A673 (cell line): ENCODE measurements at places on chromosomes 1 and 21.

DNA sequence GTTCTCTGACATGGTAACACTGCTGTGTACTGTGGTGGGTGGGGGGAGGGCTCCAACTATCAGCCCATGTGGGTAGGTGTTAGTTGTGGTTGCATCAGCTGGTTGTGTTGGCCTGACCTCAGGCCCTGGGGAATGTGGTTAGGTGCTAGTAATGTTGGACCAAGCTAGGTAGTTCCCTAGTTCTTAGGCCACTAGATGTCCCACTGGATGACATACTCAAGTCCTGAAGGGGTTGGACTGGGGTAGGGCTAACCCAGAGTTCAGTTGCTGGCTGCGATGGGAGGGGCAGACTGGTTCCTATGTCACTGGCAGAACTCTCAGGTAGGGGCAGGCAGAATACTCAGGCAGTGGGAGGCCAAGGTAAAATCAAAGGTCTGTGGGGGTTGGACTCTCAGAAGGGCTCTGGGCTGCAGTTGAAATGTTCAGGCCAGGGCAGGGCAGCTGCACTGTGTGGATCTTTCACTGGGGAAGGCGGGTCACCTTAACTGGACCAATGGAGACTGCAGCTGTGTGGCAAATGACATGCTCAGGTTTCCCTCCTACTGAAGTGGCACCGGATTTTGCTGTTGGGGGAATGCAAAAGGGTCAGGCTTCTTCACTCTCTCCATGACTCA is 870.7 kb downstream of the LRRIQ3 start:
- no peaks in the 10 kb centered on the region for H3K27me3 ChIP-seq
- no peaks in the 10 kb centered on the region for H3K36me3 ChIP-seq
- H3K27ac ChIP-seq = no peak overlapping the region
- DNase-seq = no peak
- no peaks in the 10 kb centered on the region for H3K4me1 ChIP-seq

GRCh38 chr1:45266151-45266801 is 59.9 kb upstream of the ZSWIM5 start:
- H3K27me3 ChIP-seq = peaks cover 3% of the 10 kb centered on the region
- no peaks in the 10 kb centered on the region for H3K4me1 ChIP-seq
- no peak overlapping the region for H3K4me3 ChIP-seq
- H3K27ac ChIP-seq = no peak overlapping the region

- no peak for DNase-seq
- no peaks in the 10 kb centered on the region for H3K27me3 ChIP-seq
- H3K4me1 ChIP-seq = no peaks in the 10 kb centered on the region
Observed at GRCh38 chr1:237316352-237316751, 274.4 kb downstream of the RYR2 start.

DNA sequence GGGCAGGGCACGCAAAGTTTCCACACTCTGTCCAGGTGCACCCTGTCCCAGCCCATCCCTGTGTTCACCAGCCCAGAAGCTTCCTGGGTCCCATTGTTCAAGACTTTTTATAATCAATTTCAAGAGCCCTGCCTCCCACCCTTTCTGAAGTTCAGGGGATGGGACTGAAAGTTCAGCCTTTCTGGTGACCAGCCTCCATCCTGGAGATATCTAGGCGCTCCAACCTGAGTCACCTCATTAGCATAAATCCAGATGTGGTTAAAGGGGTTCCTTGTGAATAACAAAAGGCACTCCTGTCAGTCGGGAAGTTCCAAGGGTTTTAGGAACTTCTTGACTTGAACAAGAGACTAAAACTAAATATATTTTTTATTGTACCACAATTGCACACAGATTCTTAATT is 48.4 kb upstream of the RAP1A start:
- H3K36me3 ChIP-seq = no peaks in the 10 kb centered on the region
- H3K27me3 ChIP-seq = no peaks in the 10 kb centered on the region
- H3K4me1 ChIP-seq = no peaks in the 10 kb centered on the region
- no peak for DNase-seq

- H3K36me3 ChIP-seq = no peaks in the 10 kb centered on the region
- no peaks in the 10 kb centered on the region for H3K27me3 ChIP-seq
- peaks cover 35% of the 10 kb centered on the region for H3K4me1 ChIP-seq
- no peak overlapping the region for H3K27ac ChIP-seq
Observed at GRCh38 chr1:15882665-15883064, 35.2 kb downstream of the SPEN start.

- H3K27me3 ChIP-seq = no peaks in the 10 kb centered on the region
- H3K4me3 ChIP-seq = no peak overlapping the region
- H3K36me3 ChIP-seq = no peaks in the 10 kb centered on the region
- no peak for DNase-seq
- H3K4me1 ChIP-seq = no peaks in the 10 kb centered on the region
- H3K27ac ChIP-seq = no peak overlapping the region
Observed at GRCh38 chr1:205076245-205076761, 8.0 kb downstream of the TMEM81 start.

DNA sequence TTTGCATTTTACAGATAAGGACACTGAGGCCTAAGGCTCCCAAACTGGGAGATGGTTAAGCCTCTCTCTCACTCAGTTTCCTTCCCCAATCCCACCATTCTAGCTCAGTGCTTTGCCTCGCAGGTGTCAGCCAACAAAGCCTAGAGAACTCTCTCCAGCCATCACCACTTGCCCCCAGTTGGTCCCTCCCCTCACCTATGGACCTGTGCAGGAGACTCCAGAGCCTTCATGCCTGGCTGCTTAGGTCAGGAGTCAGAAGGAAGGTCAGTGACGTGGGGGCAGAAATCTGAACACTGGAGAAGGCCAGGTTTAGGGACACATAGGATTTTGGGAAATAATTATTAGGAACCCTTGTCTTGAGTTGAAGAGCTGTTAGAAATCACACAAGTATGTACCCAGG is 295.3 kb downstream of the PTPRU start:
- no peak overlapping the region for H3K27ac ChIP-seq
- H3K4me3 ChIP-seq = no peak overlapping the region
- DNase-seq = no peak
- H3K4me1 ChIP-seq = no peaks in the 10 kb centered on the region
- H3K27me3 ChIP-seq = peaks cover 25% of the 10 kb centered on the region

GRCh38 chr1:242641461-242641860 is 117.0 kb upstream of the PLD5 start:
- DNase-seq = peak; percentile 8
- H3K4me3 ChIP-seq = no peak overlapping the region
- H3K4me1 ChIP-seq = no peaks in the 10 kb centered on the region
- H3K36me3 ChIP-seq = no peaks in the 10 kb centered on the region
- H3K27me3 ChIP-seq = no peaks in the 10 kb centered on the region
- no peak overlapping the region for H3K27ac ChIP-seq

DNA sequence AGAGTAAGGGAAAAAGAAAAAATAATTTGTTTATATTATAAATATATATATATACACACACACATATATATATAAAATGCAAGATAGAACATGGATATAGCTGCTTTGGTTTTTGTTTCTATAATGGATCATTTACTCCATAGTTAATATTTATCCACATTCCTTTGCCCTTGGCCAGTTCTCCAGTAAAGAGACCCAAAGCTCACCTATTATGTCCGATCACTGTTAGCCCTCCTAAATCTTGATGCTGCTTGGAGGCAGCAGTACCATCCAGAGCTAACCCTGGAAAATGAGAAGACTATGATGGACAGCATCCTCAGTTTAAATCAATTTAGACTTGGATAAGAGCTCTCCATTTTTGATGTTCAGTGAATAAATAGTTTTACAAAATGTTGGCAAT is 407.7 kb downstream of the PLPP3 start:
- no peaks in the 10 kb centered on the region for H3K4me1 ChIP-seq
- H3K36me3 ChIP-seq = no peaks in the 10 kb centered on the region
- H3K27ac ChIP-seq = no peak overlapping the region

DNA sequence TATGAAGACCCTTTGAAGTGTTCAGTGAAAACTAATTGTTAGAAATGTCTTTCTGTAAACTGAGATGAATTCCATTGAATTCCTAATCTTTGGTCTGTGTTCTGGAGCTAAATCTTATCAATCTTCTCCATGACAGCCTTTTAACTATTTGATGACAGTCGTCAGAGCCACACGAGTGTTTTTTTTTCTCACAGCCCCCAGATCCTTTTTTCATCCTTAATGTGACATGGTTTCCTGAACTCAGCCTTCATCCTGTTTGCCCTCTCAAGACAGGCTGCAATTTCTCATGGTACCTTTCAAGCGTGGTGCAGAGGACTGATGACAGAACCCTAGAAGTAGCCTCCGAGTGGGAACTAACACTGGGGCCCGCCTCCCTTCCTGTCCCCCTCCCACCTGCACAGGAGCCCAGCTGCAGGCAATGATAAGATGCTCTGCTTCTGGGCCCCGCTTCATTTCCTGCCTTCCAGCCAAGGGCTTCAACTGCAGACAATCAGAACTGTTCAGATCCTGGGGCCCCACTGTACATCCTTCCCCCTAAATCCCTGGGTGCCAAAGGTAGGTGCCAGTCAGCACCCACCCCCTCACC is 114.6 kb upstream of the VAV3 start:
- no peaks in the 10 kb centered on the region for H3K27me3 ChIP-seq
- H3K36me3 ChIP-seq = no peaks in the 10 kb centered on the region
- H3K4me3 ChIP-seq = no peak overlapping the region
- no peak for DNase-seq
- H3K4me1 ChIP-seq = no peaks in the 10 kb centered on the region
- no peak overlapping the region for H3K27ac ChIP-seq

DNA sequence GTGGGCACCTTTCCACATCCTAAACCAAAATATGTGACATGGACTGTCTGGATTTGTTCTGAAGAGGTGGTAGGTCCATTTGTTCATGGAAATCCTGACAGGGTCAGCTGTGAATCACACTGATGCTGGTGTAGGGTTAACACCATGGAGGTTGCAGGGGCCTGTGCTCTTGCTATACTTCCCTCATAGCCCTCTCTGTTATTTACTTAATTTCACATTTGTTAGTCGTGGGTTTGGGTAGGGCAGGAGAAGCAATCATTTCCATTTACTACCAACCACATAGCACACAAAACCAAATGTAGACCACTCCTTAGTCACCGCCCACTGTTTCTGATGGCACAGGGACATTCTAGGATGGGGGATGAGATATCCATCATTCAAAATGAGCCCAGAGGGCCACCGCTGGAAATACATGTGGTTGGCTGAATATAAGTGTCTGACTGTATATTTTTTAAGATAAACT is 61.8 kb upstream of the POU2F1 start:
- no peaks in the 10 kb centered on the region for H3K27me3 ChIP-seq
- peaks cover 19% of the 10 kb centered on the region for H3K4me1 ChIP-seq
- H3K4me3 ChIP-seq = no peak overlapping the region

DNA sequence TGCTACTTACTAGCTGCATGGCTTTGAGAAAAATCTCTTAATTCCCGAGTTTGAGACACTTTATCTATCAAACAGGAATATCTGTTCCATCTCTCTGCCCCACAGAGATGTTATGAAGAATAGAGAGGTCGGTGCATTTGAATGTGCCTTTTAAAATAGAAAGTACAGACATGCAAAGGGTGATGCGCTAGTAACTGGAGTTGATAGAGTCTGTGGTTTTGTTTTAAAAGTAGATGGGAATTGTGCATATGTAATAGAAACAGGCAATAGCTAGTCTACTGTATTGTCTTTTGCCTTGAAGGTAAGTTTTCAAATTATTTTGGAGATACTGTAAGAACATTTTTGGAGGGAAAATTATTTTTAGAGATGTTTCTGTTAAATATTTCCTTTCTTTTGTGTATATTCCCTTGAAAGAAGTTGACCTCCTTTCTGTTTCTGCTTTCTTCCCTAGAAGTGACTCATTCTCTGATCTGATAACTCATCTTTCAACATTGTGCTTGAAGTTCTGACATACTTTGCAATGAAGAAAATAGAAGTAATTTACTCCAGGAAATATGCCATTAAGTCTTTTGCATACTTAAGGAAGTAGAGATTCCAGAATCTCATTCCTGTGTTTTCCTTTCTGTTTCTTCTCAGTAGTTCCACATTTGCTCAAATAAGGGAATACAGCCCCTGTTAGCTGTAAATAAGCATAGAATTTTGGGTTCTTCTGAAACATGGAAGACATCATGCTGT is 151.6 kb downstream of the SDCCAG8 start:
- peak; percentile 59 for DNase-seq
- no peak overlapping the region for H3K4me3 ChIP-seq
- no peaks in the 10 kb centered on the region for H3K27me3 ChIP-seq
- peaks cover 7% of the 10 kb centered on the region for H3K4me1 ChIP-seq

DNA sequence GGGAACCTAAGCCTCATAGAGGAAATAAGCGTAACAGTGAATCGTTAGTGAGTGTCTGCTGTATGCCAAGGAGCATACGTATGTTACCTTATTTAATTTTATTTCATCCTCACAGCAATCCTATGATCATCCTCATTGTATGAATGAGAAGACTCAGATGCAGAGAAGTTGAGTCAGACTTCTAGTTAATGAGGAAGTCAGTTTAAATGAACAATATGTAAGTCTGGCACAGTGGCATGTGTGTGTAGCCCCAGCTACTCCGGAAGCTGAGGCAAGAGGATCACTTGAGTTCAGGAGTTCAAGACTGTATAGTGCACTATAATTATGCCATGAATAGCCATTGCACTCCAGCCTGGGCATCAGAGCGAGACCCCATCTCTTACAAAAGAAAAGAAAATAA is 148.0 kb downstream of the ZZZ3 start:
- DNase-seq = no peak
- H3K4me1 ChIP-seq = peaks cover 6% of the 10 kb centered on the region
- H3K4me3 ChIP-seq = no peak overlapping the region
- H3K27ac ChIP-seq = no peak overlapping the region
- H3K36me3 ChIP-seq = no peaks in the 10 kb centered on the region
- H3K27me3 ChIP-seq = no peaks in the 10 kb centered on the region

DNA sequence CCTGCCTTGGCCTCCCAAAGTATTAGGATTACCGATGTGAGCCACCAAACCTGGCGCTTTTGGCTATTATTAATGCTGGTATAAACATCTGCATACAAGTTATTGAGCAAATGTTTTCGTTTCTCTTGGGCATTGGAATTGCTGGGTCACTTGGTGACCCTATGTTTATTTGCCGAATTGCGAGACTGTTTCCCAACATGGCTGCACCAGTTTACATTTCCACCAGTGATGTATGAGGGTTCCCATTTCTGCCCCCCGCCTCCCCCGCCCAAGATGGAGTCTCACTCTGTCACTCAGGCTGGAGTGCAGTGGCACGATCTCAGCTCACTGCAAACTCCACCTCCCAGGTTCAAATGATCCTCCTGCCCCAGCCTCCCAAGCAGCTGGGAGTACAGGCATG is 20.9 kb downstream of the SFPQ start:
- no peak overlapping the region for H3K4me3 ChIP-seq

GRCh38 chr1:165284454-165284853 is 72.1 kb downstream of the LMX1A start:
- H3K4me1 ChIP-seq = peaks cover 46% of the 10 kb centered on the region
- no peak overlapping the region for H3K4me3 ChIP-seq
- H3K27ac ChIP-seq = no peak overlapping the region
- DNase-seq = peak; percentile 63
- no peaks in the 10 kb centered on the region for H3K36me3 ChIP-seq
- H3K27me3 ChIP-seq = no peaks in the 10 kb centered on the region

DNA sequence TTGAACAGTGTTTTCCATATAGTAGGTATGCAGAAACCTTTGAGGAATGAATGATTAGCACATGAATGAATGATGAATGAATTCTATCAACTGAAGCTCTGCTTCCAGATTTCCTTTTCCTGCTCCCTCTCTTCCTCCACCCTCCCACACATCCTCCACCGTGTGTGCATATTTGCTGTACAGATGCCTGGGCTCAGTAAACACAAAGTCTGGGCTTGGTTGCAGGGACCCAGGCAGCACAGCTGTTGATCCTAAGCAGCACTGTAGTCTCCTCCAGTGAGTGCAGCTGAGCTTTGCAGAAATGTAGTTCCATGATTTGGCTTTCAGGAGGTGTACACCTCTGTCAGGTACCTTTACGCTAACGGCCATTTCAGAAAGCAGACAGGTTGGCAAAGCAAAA is 611.7 kb downstream of the NUF2 start:
- DNase-seq = no peak
- no peaks in the 10 kb centered on the region for H3K27me3 ChIP-seq
- H3K4me1 ChIP-seq = peaks cover 11% of the 10 kb centered on the region
- no peaks in the 10 kb centered on the region for H3K36me3 ChIP-seq
- no peak overlapping the region for H3K4me3 ChIP-seq
